Fibroblast of skin of abdomen (primary cell): ENCODE measurements at places on chromosomes 16 and 17.

GRCh38 chr17:18141210-18141803 lies 32.8 kb downstream of the MYO15A start:
- peak; percentile 43 for DNase-seq

DNA sequence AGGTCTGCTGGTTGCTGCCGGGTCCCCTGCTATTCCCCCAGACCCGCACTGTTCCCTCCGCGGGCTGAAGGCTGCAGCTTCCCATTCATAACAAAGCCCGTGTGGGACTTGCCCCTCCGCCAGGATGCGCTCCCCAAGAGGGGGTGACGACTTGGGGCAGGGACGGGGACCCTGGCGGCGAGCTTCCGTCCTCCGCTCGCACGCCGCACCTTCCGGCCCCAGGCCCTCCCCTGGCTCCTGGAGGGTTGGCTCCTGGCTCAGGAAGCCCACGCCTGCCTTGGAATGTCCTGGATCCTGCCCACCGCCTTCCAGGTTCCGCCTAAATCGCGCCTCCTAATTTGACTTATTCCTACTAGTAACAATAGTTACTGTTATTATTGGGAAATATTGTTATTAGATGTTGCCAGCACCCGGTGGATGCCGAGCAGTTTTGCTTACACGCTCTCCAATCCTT lies 1.1 kb upstream of the TFAP4 start:
- peak; percentile 36 for DNase-seq

GRCh38 chr16:8583199-8583598 lies 7.1 kb downstream of the TMEM114 start:
- no peak for DNase-seq

- DNase-seq, result peak; percentile 17
These were observed 267.9 kb downstream of the CPPED1 start for GRCh38 chr16:12535535-12536411.

DNA sequence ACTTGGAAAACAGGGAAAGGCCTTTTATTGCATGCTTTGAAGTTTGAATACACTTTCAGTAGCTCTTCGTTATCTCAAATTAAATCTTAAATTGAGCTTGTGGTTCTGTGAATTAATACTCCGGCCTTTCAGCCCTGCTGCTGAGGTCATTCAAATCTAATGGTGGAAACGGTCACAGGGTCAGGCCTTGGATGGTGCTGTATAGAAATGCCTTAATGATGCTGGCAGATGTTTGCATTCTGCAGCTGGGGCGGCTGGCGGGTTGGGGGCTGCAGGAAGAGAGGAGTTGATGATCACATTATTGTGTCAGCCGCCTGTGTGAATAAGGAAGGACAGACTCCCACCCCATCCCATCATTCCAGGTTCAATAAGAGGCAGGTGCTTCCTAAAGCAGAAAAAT lies 723.6 kb downstream of the WWOX start:
- no peak for DNase-seq

- DNase-seq, result no peak
These were observed 5.6 kb downstream of the TP53I13 start for GRCh38 chr17:29573871-29574731.

- DNase-seq, result no peak
These were observed 25.8 kb upstream of the NAT9 start for GRCh38 chr17:74801896-74802295.

DNA sequence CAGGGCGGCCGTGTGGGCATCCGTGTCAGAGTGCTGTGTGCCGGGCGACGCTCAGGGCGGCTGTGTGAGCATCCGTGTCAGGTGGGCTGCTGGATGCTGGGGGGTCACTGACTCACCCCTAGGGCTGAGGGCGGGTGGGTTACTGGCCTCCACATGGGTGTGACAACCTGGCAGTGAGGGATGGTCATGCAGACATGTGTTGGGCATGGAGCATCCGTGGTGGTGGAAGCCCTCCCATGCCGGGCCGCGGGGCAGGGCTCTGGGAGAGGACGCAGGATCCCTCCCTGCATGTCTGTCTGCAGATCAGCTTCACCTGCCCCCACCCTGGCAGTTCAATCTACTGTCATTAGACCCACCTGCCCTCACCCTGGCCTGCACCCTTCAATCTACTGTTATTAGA lies 56.3 kb downstream of the METRNL start:
- no peak for DNase-seq

DNA sequence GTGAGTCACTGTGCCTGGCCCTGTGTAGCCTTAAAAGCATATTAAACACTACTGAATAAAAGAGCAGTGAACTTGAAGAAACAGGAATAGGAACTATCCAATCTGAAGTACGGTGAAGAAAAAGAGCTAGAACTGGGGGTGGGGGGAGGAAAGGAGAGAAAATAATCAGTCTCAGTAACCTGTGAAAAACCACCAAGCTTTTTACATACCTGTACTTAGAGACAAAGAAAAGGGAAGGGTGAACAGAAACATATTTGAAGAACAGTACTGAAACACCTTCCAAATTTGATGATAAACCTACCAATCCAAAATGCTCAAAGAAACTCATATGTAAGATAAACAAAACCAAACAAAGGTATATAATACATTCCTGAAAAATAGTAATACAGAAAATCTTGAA lies 77.5 kb downstream of the USP32 start:
- DNase-seq, result no peak

DNA sequence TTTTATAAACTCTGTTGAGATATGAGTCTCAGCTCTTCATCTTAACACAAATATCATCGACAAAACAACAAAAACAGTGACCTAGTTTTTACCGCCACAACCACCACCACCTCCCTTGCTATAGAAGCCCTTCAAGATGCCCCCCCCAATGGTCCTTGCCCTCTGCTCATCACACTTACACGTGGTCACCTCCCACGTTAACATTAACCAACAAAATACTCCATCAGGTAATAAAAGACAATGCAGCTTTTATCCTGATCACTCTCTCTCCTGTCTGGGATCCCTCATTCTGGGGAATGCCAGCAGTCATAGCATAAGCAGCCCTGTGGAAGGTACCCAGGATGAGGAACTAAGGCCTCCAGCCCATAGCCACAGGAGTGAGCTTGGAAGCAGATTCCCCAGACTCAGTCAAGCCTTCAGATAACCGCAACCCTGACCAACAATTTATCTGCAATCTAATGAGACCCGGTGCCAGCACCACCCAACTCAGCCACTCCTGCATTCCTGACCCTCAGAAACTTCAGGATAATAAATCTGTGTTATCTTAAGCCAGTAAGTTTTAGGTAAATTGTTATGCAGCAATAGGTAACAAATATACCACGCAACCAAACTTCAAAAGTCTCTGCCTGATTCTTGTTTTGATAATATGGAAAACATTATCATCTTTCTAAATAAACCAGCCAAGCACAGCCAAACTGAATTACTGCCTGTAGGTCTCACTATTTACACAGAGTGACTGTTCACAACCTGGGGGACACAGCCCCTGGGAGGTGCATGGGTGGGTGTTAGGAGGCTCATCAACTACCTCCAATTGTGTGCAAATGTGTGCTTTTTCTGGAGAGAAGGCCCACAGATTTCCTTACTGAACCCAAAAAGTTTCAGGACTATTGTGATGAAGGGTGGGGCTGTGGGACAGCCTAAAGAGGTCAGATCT lies 6.1 kb downstream of the PECAM1 start:
- DNase-seq, result no peak

GRCh38 chr16:88050952-88051660 lies 99.9 kb downstream of the BANP start:
- DNase-seq, result no peak

- DNase-seq, result peak; percentile 99
These were observed at the start of gene MBTPS1 for GRCh38 chr16:84116720-84117493. Gene MBTPS1 (minus strand): TSS chr16:84116942. CDS start chr16:84101783, 15,159 bp downstream.

- no peak for DNase-seq
These were observed 44.5 kb upstream of the MLYCD start for GRCh38 chr16:83854420-83854819.

DNA sequence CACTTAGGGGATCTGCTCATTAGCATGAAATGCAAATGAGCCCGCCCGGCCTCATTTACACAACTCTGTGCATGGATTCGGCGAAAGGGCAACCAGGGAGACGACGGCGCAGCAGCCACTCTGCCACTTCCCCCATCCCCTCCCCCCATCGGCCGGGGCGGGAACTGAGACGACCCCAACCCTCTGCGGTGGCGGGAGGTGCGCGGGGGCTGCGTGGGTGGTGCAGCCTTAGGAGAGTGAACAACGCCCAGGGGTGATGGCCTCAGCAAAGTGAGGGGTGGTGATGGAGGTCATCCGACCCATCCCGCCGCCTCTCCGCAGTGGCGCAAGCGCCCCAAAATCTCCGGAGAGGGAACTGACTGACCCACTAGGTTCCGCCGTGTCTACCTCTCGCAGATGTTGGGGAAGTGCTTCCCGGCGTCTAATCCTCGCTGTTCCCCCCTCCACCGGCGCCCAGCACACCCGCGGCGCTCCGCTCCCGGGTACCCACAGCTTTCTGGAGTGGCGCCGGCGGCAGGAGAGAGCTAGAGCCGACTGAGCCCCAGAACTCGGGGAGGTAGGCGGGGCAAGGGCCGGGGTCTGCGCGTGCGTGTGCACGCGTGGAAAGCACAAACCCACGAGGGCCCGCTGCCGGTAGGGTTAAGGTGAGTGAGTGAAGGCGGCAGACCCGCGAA lies 1.4 kb upstream of the CACNA1G start:
- no peak for DNase-seq

DNA sequence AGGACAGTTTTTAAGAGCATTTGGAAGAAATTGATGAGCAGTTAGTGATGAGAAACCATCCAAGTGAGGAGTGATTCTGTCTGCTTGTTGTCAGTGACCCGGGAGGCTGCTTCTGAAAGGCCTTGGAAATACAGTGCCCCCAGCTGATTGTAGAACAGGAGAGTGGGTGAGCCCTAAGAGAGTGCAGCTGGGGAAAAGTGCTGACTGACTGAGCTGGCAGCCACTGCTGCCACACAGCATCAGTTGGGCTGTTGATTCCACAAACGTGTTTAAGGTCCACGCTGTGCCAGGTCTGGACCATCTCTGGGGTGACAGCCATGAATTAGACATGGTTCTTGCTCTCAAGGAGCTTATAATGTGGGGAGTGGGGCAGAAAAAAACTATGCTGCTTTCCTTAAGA lies 18.9 kb downstream of the NUP93 start:
- DNase-seq, result no peak

DNA sequence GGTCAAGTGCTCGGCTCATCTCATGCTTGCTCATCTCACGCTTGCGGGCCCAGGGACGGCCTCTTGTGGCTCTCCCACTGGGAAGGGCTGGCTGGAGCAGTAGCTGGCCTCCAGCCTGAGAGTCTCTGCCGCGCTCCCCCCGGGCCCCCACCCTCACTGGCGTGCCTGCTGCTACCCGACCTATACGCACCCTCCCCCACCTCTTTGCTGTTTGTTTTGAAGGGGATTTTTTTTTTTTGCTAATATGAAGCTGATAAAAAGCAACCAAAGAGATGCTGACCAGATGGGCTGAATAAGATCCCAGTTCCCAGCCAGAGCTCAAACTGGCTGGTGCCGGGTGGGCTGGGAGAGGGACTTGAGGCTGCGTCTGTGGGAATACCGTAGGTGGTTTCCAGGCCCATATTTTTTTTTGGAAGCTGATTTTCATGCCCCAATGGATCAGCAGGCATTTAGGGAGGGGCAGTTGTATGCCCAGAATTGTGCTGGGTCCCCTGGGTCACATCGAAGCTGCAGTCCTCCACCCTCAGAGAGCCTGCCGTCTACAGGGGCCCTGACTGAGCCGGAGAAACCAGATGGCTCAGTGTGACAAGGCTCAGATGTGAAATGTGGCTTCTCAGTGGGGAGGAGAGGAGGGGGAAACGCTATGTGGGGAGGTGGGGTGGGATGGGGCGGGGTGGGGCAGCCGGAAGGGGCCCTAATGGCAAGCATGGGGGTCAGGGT lies 115.0 kb downstream of the RAP1GAP2 start:
- no peak for DNase-seq

- DNase-seq, result peak; percentile 52
These were observed 12.6 kb upstream of the XYLT1 start for GRCh38 chr16:17483351-17483750.

- no peak for DNase-seq
These were observed at the start of gene PITPNM3 for GRCh38 chr17:6556121-6557039. Gene PITPNM3 (minus strand): TSS chr17:6556555. CDS start chr17:6556406, 149 bp downstream.
